ENCODE measurements at places on chromosomes 1 and 21.

- no peak for DNase-seq
Measured at GRCh38 chr1:97451046-97451826, 469.6 kb downstream of the DPYD start.

- DNase-seq: peak; percentile 57
Measured at GRCh38 chr1:61082311-61083012, at the start of gene NFIA. NFIA (plus strand) TSS chr1:61082561.

GRCh38 chr1:232996143-232996542 lies 45.7 kb downstream of the NTPCR start:
- DNase-seq: no peak

DNA sequence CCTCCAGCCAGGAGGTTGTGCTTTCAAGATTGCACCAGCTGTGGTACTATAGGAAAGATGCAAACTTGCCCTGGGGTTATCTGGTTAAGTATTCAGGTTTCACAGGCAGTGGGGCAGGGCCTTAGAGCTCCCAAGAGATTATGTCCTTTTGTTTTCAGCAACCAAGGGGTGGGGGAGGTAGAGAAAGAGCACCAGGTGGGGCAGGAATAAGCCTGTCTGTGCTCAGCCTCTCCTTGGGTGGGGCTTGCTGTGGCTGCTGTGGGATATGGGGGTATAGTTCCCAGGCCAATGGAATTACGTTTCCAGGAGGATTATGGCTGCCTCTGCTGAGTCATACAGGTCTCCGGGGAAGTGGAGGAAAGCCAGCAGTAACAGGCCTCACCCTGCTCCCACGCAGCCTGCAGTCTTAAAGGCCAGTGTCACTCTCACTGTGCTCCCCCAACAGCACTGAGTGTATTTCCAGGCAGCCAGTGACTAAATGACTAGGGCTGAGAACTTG lies 508.6 kb downstream of the RWDD3 start:
- DNase-seq: peak; percentile 81

- DNase-seq: no peak
Measured at GRCh38 chr1:7009741-7010525, 224.7 kb downstream of the CAMTA1 start.

DNA sequence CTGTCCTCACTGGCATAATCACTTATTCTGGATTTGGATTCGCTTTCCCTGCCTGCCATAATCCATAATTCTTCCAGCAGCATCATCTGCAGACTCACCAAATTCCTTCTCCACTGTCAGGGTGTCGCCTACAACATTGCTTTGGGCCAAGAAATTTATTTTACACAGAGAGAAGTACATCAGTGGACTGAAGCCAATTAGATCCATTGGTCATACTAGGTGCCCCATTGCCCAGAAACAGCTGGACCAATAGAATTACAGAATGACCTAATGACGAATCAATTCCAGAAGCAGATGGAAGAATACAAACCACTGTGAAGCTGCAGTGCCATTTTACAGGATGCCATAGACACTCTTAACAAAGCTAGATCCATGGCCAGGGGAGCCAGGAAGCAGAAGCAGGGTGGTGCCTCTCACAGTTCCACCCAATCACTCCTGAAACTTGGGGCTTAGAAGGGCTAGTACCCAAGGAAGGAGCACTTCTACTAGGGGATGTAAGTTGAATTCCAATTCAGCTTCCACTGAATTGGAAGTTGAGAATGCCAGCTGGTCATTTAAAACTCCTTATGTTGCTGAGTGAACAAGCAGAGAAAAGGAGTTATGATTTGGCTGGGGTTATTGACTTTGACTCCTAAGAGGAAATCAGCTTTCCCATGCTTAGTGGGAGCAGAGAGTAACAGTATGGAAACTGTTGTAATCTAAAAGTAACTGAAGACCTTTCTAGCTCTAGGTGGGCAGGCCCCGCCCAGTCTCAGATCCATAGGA lies 44.0 kb downstream of the EDN2 start:
- no peak for DNase-seq

DNA sequence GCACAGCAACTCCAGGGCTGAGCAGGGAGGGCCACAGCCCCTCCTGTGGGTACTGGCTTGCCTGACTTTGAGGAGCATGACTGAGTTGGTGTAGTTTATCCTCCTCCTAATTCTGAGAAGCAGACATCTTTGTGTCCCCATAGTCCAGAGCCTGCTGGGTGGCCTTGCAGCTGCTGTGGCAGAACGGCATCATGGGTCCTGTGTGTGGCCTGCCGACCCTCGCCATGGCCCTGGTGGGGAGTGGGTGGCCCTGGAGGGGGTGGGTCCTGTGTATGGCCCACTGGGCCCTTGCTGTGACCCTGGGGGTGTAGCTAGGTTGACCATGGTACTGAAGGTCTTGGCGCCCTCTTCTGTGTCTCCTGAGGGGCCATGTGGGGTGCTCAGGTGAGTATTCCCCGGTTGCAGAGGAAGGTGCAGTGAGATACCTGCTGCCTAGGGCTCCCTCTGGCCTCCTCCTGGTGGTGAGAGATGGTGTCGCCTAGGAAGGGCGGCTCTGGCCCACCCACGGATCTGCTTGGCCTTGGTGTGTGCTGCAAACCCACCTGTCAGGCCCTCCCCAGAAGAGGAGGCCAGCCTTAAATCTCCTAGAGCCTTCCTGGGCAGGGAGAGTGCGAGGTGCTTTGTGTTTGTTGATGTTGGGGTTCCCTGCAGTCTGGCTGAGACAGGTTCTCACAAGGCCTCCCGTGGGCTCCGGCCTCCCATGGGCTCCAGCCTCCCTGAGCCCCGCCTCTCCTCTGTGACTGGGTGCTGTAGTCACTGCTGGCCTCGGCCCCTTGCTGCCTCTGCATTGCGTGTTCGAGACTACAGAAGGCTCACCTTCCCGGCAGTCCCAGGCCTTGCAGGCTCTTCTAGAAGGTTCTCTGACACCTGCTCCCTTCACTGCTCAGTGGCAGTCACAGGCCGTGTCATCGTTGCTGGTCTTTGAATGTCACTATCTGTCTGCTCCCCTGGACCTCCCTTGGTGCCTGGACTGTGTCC lies 7.8 kb downstream of the SNAP47 start:
- no peak for DNase-seq

DNA sequence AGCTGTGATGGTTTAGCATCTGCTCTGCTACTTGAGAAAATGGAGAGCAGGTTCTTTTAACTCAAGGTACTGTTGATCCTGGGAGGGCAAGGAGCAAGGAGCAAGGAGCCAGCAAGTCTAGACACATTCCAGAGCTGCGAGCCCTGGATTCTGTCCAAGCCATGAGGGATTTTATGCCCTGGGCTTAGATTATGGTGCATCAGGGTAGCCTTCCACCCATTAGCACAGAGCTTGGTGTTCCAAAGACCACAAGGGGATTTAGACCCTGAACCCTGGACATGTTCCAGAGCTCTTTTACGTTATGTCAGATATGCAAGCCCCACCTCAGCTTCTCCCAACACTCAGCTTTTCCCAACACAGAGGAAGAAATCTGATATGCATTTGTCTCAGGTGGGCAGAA lies 2.0 kb upstream of the OR14I1 start:
- no peak for DNase-seq

DNA sequence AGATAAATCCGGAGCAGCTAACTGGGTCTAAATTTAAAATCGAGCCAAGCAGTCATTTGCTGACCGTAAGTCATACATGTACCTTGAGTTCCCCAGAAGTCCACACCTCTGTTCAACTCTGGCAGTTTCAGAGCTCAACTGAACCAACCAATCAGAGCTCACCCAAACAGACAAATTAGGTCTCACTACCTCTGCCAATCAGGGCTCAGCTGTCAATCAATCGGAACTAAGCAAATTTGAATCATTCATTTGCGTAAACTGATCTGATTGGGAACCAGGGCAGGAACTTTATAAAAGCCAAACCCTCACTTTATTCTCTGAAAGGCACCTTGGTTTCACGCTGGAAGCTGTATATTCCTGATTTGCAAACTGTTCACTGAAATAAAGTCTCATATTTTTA lies 11.2 kb upstream of the ACBD6 start:
- no peak for DNase-seq

- DNase-seq: peak; percentile 73
Measured at GRCh38 chr1:94398356-94398755, 19.8 kb upstream of the ABCD3 start.

- DNase-seq: no peak
Measured at GRCh38 chr1:161070761-161071160, 1.1 kb upstream of the ARHGAP30 start.

GRCh38 chr1:117607471-117607870 lies 1.6 kb downstream of the TENT5C start:
- no peak for DNase-seq

DNA sequence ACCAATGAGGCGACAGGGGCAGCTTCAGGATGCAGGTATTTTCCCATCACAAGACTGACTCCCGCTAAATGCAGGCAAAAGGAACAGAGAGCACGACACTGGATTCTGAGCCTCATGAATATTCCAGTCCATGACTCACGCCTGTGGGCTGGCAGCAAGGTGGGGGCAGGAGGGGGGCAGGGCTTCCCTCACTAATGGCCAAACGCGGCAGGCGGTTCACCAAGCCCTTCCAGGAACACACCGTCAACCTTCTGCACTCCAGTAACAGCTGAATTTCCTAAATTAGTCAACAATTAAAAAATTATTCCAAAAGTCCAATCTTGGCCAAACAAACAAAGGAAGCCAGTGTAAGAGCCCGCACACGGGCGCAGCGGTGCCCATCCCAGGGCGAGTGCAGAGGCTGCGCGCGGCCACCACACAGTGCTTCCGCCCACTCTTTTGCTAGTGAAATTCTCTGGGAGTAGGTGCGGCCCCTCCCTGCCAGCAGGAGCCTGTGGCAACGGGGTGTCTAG lies 12.5 kb upstream of the GPR153 start:
- peak; percentile 66 for DNase-seq

DNA sequence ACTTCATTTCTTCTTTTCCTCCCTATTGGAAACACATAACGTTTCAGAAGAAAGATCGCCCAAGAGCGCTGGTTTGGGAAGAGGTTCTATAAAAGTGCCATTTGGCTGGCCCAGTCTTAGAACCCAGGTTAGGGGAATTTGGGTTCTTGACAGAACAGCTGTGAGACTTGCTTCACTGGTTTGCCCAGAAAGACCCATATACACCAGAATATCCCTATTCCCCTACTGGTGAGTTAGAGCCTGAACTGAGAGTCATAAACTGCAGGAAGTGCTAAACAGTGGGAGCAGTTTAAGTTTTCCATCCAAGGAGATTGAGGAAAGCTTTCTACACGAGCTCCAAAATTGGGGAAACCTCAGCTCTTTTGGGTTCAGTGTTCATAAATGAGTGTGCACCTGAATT lies 275.2 kb downstream of the VAV3 start:
- DNase-seq: no peak

GRCh38 chr1:109886827-109887226 lies 23.8 kb upstream of the CSF1 start:
- no peak for DNase-seq

DNA sequence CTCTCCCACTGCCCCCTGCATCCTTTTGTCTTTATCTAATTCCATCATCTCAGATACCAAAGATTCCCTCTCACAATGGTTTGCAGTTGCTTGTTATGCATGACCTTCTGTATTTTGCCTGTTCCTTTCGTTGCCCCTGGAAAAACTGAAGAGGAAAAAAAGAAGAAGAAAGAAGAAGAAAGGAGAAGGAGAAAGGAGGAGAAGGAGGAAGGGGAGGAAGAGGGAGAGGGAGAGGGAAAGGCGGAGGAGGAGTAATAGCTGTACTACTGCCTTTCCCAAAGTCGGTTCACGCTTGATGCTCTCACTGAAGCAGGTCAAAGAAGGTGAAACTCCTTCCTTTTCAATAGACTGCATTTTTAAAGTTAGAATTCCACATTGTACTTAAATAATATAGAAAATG lies 513.8 kb downstream of the PTPRC start:
- DNase-seq: no peak

DNA sequence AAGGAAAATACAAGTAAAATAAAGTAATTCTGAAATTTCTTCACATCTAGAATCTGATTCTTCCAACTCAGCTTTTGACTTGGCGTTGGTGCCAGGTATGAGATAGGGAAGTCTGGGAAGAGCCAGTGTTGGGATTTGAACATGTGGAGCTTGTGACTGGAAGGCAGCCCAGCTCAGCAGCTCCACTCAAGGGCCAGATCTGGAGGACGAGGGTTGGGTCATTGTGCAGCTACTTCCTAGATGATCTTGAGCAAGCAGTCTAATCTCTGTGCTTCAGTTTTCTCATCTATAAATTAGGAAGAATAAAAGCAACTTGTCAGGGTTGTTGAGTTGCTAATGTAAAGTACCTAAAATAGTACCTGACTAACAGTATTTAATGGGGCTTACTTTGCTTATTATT lies 5.0 kb downstream of the ADARB1 start:
- no peak for DNase-seq

GRCh38 chr1:205127646-205128045 lies 5.9 kb upstream of the RBBP5 start:
- DNase-seq: no peak

DNA sequence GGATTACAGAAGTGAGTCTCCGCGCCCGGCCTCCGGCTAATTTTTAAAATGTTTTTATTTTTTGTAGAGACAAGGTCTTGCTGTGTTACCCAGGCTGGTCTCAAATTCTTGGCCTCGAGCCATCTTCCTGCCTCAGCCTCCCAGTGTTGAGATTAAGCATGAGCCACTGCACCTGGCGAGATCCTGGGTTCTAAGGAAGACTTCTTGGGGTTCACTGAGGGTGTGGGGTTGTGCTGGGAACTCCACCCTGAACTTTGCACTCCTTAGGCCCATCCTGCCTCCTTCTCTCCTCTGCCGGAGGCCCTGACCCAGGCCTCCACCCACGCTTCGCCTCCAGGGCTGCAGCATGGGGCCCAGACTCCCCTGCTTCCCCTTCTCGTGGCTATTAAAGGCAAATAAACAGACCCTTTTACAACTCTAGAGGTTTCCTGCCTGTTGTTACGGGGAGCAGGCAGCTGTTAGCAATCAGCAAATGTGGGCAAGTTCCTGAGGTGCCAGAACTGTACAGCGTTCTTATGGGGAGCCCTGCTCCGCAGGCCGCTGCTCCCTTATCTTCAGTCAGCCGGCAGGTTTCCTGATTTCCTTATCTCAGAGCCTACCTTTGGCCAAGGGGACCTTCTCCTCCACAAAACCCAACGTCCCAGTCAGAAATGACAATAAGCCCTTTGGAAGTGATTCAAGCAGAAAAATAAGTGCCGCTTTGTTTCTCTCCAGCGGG lies 41.0 kb upstream of the LIN9 start:
- DNase-seq: no peak

DNA sequence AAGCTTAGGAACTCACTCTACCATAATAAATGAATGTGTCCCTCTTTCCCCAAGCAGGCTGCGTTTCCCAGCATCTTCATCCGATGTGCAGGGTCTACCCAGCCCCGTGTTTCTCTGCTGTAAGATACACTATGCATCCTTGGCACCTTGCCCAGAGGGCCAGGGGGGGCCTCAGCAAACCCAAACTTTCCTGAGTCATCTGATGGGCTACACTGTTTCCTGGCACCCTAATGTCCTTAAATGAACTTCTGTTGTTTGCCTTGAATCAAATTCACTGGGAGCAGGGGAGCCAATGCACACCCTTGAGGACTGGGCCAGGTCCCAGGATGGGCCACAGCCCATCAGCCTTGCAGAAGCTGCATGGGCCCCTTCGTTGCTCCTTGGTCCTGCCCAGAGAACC lies 145.5 kb downstream of the IGSF21 start:
- DNase-seq: no peak

- no peak for DNase-seq
Measured at GRCh38 chr21:25912402-25912746, 177.6 kb downstream of the GABPA start.

Measured in fibroblast of skin of scalp (primary cell).